ENCODE measurements at places on chromosomes 7 and 10.

DNA sequence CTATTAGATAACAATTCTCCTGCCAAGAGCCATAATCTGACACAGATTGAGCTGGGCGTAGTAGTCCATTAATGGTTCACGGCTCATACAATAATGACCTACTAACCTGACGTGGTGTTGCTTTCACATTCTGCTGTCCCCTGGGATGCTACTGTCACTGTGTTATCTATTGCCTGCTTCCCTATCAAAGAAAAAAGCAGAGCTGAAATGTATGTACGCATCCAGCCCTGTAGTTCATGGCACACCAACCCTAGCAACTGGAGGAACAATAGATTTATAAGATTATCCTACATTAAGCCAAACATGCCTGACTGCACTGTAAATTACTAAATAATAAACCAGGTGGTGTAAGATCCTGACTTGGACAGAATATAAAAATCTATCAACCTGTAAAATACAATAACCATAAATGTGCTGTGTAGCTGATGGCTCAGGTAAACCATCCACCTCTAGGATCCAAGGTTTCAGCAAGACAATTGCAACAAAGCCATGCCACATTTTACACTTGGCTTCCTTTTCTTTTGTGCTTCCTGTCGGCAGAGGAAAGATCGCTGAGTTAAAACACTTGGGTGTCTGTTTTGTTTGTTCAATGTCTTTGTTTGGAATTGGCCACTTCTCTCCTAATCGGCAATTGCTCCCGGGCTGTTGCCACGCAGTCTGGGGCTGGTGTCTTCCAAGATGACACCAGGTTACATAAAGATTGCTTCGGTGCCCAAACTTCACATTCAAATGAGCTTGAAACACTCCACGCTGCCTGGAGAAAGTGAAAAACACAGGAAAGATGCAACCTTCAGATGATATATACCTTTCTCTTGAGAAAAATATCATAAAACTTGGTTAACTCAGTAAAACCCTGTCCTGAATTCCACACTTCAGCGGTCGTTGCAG is 143.9 kb upstream of the MGMT start:
- no peak for DNase-seq

- no peak for DNase-seq
Observed at GRCh38 chr7:84291756-84292155, 97.2 kb upstream of the SEMA3A start.

GRCh38 chr10:119541046-119541445 is 1.5 kb downstream of the RGS10 start:
- no peak for DNase-seq

- no peak for DNase-seq
Observed at GRCh38 chr7:127359011-127359410, 33.5 kb downstream of the ZNF800 start.

DNA sequence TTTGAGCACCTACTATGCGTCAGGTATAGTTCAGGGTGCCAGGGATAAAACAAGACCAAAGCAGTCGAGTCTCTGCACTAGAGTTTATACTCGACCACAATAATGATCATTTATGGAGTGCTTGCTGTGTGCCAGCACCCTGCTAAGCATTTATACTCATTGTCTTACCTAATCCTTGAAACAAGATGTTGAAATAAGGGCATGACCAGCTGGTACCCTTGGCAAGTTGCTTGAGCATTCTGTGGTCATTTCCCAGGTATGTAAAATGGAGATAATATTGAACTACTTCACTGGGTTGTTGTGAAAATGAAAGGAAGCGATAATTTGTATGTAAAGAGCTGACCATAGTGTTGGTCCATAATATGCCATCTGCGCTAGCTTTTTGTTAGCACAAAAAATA is 185.4 kb downstream of the CYP26A1 start:
- DNase-seq, result no peak

DNA sequence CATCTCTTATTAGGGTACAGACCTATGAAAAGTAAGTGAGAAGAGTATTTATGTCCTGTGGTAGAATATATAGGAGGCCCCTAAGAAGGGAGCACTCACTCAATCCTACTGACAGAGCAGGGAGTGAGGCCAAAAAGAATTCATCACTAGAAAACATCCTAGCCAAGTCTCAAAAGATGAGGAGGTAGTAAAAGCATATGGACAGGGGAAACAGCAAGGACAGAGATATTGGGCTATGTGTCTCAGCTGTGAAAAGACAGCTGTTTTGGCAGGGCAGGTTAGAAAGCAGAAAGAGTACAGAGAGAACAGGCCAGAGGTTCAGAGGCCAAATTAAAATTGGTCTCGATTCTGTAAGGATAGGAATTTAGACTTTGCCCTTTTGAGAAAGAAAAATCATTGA is 548.3 kb upstream of the ANKRD30A start:
- no peak for DNase-seq

GRCh38 chr10:12484941-12485805 is 135.8 kb downstream of the CAMK1D start:
- no peak for DNase-seq

DNA sequence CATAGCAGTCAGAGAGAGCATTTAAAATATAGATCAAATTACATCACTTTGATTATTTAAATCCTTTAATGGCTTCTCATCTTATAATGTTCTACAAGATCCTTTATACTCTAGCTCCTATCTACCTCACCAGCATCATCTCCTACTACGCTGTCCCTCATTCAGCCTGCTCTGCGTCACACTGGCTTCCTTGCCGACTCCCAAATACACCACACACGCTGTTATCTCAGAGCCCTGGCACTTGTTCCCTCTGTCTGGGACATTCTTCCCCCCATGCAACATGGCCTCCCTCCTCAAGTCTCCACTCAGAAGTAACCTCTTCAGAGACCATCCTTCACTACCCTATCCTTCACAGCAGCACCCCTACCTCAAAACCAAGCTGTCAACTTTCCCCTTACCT is 46.7 kb downstream of the RNLS start:
- no peak for DNase-seq

DNA sequence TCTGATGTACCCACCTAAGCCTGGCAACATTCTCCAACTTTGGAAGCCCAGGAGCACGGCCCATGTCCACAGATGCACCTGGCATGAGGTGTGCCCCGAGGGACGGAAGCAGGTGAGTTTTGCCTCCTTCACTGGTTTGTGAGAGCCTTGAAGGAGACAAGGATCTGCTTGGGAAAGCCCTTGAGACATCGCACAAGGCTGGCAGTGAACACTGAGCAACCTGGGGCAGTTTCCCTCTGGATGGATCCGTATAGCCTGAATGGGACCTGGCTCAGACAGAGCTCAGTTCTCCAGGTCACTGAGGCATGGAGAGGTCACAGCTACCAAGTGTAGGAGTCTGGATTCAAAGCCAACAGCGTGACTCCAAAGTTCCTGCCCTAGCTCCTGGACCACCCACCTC is 8.8 kb upstream of the NUPR2 start:
- DNase-seq, result no peak

GRCh38 chr7:105621176-105621575 is 39.9 kb upstream of the EFCAB10 start:
- DNase-seq, result no peak

- DNase-seq, result no peak
Observed at GRCh38 chr7:37467002-37467401, 18.3 kb upstream of the ELMO1 start.

- no peak for DNase-seq
Observed at GRCh38 chr7:81990395-81990794, 220.5 kb upstream of the HGF start.

DNA sequence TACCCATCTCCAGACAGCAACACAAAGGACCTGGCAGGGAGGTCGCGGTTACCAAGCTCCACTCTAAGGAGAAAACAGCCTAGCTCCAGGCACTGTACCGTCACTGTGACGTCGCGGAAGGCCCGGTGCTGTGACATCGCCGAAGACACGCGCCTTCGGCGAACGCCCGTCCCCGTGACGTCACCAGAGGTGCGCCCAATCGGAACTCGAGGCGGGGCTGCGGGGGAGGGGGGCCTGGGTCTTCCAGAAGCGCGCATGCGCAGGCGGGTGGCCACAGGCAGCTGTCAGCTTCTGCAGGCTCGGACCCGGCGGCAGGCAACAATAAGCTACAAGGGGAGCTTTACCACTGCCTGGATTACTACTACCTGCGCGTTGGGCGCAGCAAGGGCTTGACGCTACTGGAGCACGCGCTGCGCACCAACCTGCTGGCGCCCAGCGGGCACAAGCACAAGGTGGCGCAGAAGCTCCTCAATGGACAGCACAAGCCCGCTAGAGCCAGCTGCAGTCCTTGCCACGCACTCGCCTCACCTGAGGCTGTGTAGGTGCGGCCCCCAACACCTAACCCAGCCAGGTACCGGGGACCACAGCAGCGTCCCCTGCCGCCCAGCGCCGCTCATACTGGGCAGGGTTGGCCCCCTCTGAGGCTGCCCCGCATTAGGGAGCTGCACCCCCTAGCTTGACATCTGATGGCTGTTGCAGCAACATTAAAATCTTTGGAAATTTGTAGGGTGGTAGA is 208.4 kb downstream of the TPST1 start:
- peak; percentile 77 for DNase-seq

DNA sequence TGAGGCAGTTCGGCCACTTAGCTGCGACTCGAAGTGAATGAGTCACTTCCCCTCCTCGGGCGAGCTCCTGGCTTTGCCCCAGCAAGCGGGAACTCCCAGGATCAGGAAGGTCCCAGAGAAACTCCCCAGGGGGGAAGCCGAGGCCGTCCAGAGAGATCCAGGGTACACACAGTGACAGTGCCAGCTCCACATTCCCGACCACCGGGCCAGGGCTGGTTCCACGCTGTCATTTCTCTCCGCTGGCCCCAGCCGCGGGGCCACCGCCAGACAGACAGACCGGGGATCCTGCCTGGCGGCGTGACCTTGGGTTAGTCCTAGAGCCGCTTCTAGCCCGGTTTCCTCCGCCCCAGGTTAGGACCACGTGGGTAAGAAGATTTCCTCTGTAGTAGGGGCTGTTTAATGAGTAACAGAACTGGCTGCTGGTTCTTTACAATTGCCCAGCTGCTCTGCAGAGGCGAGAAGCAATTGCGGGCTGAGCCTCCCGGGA is 463 bp upstream of the UPP1 start:
- no peak for DNase-seq

GRCh38 chr10:24711465-24711864 is 12.2 kb downstream of the ARHGAP21 start:
- no peak for DNase-seq

GRCh38 chr7:151339651-151340382 is 1.8 kb upstream of the NUB1 start:
- DNase-seq, result no peak

DNA sequence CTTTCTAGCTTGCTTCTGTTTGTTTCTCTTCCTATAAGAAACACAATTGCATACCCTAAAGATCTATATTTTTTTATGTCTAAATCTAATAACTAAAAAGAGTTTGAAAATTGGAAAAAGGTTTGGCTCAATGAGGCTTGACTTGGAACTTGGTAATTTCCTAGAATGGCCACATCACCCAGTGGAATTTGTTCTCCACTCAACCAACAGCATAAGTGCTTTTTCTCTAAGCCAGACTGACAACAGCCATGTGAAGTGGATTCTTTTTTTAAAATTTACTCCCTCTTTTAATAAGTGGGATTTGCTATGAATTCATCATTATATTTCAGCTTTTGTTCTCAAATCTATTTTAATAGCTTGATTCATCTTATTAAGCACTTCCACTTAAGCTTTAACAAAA is 33.8 kb downstream of the GBF1 start:
- DNase-seq, result no peak
